ENCODE measurements at places on chromosomes 5 and 9.

DNA sequence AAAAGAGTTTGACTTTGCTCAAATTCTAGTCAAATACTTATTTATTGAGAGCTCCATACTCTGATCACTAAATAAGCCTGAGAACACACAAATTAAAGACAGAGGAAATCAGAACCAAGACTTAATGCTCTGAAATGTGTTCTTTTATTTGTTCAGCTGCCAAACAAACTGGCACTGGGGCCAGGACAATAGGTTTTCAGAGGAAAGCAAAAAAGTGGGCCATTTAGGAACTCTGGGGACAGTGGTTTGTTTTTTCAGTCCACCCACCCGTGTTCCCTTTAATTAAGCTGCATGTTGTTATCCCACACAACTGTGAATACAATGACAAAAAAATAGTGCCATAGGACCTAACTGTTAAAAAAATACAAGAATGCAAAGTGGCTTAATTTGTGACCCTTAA lies 95.4 kb upstream of the RETREG1 start:
- DNase-seq, result no peak

DNA sequence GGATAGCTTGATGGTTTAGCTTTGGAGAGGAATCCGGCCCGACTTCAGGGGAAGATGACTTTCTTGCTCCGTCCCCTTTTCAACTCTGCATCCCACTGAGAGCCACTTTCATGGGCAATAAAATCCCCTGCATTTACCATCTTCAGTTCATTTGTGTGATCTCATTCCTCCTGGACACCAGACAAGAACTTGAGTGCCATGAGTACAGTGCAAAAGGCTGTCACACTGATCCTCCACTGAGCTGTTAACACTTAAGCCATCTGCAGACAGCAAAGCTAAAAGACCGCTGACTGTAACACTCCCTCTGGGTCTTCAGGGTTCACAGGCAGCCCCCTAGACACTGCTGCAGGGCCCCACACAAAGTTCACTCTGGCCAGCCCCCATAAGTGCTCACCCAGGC lies 48.3 kb upstream of the TCERG1 start:
- DNase-seq, result no peak

DNA sequence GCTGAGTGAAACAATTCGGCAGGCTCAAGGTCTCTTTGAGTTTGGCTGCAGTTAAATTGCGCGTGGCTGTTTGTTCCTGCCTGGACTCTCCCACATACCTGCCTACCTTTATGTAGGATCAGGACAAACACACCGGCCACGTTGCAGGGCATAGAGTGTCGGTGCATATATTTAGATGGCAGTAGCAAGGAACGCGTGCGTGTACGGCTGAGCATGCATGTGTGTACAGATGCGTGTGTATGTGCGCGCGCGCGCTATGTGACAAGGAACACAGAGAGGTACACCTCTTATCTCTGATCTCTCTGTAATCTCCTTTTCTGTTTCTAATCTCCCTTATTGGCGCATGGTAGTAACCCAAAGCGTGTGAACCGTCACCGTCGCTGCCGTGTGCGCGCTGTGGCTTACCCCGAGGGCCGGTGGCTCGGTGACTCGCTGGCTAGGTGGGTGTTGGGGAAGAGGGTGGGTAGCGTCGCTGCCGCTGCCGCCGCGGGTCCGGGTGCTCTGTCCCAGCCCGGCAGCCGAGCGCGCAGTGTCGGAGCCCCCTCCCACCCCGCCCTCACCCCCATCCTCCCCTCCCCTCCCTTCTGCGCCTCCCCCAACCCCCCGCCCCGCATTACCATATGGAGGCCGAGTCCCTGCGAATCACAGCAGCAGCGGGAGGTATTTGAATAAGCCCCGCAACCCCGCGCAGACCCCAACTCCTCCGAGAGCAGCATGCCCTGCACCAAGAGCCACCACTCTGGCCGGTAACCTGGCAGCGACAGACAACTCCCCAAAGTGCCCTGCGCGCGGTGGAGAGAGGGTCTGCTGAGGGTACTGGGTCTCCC lies 204.8 kb downstream of the MEF2C start:
- DNase-seq, result no peak

GRCh38 chr9:118782790-118783463 lies 586.3 kb downstream of the BRINP1 start:
- no peak for DNase-seq

DNA sequence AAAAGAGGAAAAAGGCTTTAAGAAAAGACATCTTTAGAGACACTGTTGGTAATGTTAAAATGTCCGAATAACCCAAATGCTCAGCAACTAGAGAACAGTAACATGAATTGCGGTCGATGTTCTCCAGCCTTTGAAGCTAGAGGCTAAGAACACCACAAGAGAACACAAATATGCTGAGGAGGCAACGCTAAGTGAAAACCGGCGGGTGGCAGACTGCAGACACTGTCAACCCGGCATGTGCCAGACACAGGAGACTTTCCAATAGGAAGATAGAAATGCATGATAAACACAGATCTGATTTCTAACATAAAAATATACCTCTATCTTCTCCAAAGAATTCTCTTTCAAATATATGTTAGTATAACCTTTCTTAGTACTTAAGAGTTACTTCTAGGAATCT lies 18.4 kb upstream of the DDX41 start:
- no peak for DNase-seq

GRCh38 chr9:127711226-127711701 lies 4.2 kb downstream of the PTRH1 start:
- no peak for DNase-seq

- no peak for DNase-seq
These were observed 51.1 kb upstream of the ORM1 start for GRCh38 chr9:114271556-114272510.

GRCh38 chr5:127428748-127429147 lies 88.7 kb upstream of the PRRC1 start:
- DNase-seq, result no peak

DNA sequence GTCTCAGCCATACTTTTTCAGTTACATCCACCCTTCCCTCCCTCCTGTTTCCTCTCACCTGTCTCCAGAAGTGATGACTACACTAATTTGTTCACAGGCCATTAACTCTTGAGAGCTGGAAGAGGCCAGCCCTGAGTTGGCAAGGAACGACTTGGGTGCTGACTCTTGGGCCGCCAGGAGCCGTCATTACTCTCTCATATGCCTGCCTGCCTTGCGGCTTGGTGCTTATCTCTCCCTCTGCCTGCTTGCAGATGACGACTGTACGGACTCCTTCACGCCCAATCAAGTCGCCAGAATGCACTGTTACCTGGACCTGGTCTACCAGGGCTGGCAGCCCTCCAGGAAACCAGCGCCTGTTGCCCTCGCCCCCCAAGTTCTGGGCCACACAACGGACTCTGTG lies 66.1 kb downstream of the PAPPA start:
- no peak for DNase-seq

DNA sequence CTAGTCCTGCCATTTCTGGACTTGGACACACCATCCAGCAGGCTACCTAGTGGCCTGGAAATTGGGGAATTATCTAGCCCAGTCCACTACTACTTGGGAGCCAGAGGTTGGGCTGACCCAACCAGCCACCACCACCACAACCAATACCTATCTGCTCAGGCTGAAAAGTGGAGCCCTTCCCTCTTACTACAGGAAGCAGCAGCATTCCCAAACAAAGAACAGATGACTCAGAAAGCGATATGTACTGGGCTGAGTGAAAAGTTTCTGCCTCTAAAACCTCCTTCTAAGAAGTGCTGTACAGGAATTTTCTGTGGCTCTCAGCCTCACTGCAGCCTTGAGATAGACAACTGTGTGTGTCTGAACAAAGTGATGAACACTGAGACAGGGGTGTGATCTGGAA lies 279.4 kb downstream of the CDH10 start:
- no peak for DNase-seq

- DNase-seq, result no peak
These were observed 76.8 kb downstream of the PALM2AKAP2 start for GRCh38 chr9:109856785-109857184.

Data from activated gamma-delta T cell (primary cell).